Muscle of leg (tissue), 16 donors: ENCODE measurements at places on chromosomes 4 and X. TPM values are rescaled to one million over a fixed set of nuclear protein-coding genes. Genes with fewer than 3 reads are reported as not detected.
A peak's percentile ranks its signal among the peaks of the same experiment; 100 is the strongest.

Gene SPANXD
- not detected for total RNA-seq

Gene C4orf51
- not detected for total RNA-seq

Gene BMPR1B
- total RNA-seq: 21.1 TPM

Gene DCAF8L2
- not detected for total RNA-seq

DNA sequence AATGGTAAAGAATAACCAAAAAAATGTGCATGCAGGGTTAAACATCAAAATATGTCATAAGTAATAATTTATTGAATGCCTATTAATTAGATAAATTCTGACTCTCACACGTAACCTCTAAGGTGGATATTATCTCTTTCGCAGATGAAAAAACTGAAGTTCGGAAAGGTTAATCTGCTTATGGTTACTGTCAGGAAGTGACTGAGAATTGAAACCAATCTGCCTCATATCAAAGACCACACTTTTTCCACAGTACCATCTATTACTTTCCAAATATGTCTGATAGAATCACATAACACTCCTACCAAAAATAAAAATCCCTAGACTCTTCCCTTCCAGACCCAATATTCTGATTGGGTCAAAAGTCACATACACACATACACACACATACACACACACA is 6.2 kb downstream of the CHIC2 start:
- DNase-seq: no peak

DNA sequence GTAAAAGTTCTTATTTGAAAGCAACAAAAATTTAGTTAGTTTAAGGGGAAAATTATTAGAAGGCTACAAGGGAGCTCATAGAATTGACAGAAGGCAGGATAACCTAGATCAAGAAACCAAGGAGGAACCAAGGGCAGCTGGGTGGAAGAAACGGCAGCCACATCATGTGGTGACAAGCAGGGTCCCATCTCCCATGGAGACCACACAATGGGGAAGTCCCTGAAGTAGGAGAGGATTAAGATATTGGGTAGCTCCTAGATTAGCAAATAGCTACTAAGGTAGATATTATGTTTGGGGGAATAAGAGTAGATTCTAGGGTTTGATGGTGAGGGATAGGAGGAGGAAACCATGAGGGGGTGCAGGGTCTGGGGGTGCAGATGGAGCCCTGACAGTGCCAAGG is 48.0 kb upstream of the TMEM154 start:
- no peak for DNase-seq

DNA sequence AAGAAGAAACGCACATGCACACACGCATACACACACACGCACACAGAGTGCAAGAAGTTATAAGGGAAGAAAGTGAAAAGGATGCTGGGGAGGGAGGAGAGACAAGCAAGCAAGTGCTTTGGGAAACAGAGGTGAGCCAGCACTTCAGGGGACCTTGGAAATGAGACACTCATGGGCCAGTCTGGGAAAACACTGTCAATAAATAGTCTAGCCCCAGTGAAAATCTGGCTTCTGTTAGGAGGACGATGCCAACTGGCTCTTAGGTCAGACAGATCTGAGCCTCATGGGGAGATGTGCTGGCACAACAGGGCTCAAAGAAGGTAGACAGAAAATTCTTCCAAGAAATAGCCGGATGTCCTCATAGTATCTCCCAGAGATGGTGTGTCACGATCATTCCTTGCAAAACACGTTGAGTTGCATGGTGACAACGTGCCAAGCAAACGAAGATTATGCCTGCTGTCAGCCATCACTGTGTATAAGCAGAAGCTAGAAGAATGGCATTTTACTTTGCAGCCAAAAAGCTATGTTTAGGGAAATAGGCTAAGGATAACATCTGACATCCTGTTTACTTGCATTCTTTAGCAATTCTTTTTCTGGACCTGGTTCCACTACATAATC is 557 bp upstream of the ARHGEF6 start:
- peak; percentile 53 for DNase-seq

DNA sequence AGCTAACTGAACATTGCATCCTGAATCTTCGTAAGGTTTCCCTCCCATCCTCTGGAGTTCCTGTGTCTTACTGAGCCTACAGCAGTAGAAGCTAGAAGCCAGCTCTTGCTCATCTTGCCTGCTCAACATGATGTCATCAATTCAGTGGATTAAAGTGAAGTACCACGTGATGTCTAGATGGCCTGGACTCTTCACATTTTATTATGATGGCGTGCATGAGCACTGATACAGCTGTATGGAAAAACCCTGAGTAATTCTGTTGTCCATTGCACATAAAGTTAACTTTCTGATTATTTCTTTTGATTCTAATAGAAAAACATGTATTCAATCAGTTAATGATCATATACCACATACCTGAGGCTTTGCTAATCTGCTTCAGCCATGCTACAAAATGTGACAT is 2387.7 kb upstream of the TENM3 start:
- no peak for DNase-seq

DNA sequence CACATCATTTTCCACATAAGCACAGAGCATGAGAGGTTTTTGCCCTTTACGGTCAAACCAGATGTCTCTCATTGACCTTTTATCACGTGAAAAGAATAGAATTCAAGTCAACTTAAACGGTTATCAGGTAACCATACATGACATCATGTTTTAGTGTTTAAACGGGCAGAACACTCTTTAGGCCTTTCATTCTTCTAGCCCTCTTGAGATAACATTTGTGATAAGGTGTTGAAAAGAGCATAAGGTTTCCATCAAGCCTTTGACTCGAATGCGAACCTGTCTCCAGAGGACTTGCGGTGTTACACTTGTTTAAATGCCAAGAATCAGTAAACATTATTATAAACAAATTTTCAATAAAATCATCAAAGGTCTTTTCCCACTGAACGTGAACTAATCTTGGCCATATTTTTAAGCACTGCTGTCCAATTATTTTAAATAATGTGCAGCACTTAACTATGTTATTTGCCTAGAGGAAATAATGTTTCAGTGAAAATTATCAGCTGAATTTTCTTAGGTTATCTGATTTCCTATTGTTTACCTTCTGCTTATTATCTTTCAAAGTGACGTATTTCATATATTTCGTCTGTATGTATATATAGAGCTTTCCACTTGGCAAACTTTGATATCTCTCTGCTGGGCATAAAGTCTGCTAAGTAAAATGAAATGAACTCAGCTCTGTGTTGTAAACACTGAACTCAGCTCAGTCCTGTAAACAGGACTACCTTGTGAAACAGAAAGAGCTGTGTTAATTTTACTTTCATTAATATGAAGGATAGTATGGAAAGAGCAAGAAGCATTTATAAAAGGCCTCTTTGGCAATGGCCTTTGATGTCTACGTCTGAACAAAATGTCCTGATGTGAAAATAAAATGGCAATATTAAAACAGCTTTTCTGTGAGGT is 33.3 kb downstream of the TENM3 start:
- no peak for DNase-seq

DNA sequence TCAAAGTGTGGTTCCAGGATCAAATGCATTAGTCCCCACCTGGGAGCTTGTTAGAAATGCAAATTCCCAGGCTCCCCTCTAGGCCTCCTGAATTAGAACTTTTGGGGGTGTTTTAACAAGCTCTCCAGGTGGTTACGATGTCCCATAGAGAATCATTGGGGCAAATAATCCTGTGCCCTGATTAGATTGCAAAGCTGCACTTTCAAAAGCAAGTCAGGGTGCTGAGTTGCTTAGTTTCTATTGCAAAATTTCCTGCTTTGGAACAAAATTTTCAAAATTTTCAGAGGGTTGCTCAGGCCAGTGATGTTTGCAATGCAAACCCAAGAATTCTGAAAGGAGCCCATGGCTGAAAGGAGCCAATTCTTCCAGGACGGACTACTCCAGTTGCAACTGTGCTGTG is 71.0 kb downstream of the MGST2 start:
- peak; percentile 19 for DNase-seq

DNA sequence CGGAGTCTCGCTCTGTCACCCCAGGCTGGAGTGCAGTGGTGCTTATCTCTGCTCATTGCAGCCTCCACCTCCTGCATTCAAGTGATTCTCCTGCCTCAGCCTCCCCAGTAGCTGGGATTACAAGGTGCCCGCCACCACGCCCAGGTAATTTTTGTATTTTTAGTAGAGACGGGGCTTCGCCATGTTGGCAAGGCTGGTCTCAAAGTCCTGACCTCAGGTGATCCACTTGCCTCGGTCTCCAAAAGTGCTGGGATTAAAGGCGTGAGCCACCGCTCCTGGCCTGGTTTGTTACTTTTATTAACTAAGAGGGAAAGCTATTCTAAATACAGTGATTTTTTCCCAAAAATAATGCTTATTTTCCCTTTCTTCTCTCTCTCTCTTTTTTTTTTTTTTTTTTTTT is 866 bp upstream of the CENPE start:
- DNase-seq: no peak

DNA sequence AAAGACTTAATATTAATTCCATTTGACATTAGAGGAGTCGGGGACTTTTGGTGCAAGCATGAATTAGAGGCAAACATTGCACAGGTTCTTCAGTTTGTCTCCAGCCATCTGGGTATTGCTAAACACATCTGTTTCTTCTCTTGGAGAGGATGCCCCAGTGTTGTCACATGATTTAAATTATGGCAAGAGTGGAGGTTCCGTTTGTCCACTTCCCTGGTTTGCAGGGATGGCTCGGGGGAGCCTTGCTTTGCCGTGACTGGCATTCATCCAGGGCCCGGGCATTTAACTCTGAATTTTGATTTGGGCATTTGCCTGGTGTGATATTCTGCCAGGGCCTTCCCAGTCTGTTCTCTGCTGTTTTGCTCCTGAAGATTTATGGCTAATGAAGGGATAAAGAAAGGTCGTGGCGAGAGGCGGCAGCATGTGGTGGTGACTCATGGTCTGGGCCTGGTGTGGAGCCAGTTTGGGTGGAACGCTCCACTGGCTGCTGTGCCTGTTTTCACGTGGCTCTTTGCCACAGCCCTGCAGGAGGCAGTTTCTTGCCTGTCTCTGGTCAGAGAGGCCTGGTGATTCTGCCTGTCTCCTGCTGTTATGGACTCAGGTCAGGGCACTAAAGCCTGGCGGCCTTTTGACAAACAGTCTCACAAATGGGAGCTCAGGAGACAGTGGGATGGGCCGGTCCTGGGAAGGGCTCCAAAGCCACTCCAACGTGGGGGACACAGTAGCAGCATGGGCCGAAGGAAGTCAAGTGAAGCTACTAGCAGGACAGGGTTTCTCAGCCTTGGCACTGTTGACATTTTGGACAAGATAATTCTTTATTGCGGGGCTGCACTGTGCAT is 99.4 kb upstream of the PGRMC2 start:
- DNase-seq: peak; percentile 89

DNA sequence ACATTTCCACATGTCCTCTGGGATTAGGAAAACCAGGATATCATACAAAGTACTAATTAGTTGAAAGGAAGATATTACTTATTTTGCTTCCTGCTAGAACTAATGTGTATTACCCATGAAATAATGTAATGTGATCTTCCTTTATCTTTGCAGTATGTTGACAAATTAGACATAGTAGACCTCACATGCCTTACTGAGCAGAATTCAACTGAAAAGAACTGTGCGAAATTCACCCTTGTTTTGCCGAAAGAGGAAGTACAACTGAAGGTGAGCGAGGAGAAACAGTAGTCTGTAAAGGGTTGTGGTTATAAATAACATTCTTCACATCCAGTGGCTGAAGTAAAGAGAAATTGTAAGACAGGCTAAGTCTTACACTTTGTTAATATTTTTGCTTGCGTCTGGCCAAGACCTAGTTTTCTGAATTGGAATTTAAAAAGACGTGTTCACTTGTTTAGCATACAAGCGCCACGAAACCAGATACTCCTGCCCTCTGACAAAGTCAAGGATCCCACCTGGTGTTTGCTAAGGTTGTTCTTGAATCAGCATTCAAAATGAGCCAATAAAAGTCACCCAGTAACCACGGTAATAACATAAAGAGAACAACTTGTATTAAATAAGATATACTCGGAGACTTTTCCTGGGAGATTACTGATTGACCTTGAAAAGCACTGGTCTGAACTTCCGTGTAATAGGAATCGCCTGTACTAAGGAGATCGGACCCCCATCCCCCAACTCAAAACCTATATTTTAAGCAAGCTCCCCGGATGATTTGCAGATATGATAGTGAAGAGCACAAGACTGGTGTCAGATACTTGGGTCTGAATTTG is 16.9 kb downstream of the STAP1 start:
- DNase-seq: peak; percentile 3

GRCh38 chrX:112834031-112834845 is 6.4 kb downstream of the AMOT start:
- DNase-seq: peak; percentile 89
